ENCODE measurements at places on chromosomes 6 and 20. TPM values are rescaled to one million over a fixed set of nuclear protein-coding genes. Genes with fewer than 3 reads are reported as not detected.

FRK gene
- 0.36 TPM for total RNA-seq

PRDM13 gene
- total RNA-seq: 4.7 TPM

BTBD3 gene
- total RNA-seq: 535 TPM

CPXM1 gene
- total RNA-seq: 19.9 TPM

TAF4 gene
- total RNA-seq: 18.1 TPM

RIPOR2 gene
- 34.9 TPM for total RNA-seq

SRPK1 gene
- total RNA-seq: 85.3 TPM

L3MBTL3 gene
- 14.5 TPM for total RNA-seq

PPP1R3G gene
- 1.00 TPM for total RNA-seq

IL20RA gene
- 0.36 TPM for total RNA-seq

PCED1A gene
- total RNA-seq: 20.0 TPM

COL12A1 gene
- 42.9 TPM for total RNA-seq

EEF1E1 gene
- 32.4 TPM for total RNA-seq

CLVS2 gene
- 35.0 TPM for total RNA-seq

SCGN gene
- total RNA-seq: 0.36 TPM

KIF6 gene
- 2.6 TPM for total RNA-seq

KIFC1 gene
- total RNA-seq: 12.3 TPM

SAMD3 gene
- total RNA-seq: 26.0 TPM
